Fibroblast of skin of left quadriceps (primary cell): ENCODE measurements at places on chromosomes 16 and 17.

DNA sequence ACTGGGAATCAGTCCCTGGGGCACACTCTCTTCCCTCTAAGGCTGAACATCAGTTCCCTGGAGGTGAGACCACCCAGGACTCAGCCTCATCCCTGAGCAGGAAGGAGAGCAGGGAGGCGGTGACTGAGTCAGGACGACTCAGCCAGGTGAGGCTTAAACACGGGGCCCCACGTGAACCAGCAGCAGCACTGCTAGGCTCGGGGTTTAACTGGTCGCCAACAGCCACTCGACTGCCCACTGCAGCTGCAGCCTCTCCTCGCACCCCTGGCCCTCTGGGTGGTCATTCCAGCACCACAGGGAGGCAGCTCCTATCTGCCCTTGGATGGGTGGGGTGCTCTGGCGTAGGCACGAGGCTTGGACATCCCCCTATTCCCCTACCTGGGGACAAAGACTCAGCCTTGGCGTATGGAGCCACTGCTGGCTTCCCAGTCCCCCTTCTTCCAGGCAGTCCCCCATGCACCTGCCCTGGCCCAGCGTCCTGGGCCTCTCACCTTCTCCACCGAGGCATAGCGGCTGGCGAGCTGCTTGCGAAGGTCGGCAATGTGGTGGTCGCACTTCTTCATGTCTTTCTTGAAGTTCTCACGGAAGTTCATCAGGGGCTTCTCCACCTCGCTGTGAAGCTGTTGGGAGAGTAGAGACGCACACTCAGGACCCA lies 21.2 kb upstream of the RCVRN start:
- no peak for DNase-seq

GRCh38 chr16:89826531-89827382 lies 1.5 kb upstream of the SPIRE2 start:
- no peak for DNase-seq

DNA sequence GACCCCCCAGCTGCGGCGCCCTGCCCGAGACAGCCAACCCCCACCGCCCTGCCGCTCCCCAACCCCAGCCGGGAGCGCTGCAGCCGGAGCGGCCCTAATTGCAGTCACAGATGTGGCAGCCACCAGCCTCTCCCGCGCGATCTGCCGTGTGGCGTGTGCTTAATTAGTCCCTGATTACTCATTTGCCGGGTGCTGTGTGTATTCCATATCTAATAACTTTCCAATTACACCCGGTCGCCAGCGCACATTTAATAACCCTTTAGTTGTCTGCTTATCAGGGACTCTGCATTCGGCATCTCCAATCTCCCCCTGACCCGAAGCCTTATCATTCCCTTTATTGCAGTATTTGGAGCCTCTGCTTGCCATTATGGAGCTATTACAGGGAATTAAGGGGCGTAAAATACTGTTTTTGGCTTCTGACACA lies 236.7 kb upstream of the CIBAR2 start:
- no peak for DNase-seq

DNA sequence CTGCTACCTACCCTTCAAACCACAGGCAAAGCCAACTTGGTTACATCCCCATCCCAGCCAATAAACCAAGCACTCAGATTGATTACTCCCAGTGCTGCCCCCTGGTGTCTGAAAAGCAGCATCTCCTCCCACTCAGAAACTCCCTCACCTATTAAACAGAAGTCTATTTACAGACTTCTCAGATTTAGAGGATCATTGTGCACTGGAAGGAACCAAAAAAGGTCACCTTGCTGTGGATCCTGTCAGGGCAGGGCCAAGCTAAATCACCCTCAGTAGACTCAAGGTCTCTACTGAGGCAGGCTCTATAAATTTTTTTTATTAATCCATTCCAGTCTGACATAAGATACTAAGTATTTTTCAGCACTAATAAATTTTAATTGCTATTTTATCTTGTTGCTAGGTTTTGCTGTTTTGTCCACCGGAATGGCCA lies 17.6 kb downstream of the HIGD1B start:
- DNase-seq = peak; percentile 61

GRCh38 chr17:78019976-78020716 lies 61.6 kb downstream of the TNRC6C start:
- DNase-seq = no peak

GRCh38 chr16:47413041-47413440 lies 47.8 kb downstream of the ITFG1 start:
- DNase-seq = no peak

- DNase-seq = no peak
Measured at GRCh38 chr17:42065201-42065600, 14.8 kb upstream of the C17orf113 start.

- DNase-seq = no peak
Measured at GRCh38 chr17:4006745-4007211, 42.5 kb upstream of the ATP2A3 start.

DNA sequence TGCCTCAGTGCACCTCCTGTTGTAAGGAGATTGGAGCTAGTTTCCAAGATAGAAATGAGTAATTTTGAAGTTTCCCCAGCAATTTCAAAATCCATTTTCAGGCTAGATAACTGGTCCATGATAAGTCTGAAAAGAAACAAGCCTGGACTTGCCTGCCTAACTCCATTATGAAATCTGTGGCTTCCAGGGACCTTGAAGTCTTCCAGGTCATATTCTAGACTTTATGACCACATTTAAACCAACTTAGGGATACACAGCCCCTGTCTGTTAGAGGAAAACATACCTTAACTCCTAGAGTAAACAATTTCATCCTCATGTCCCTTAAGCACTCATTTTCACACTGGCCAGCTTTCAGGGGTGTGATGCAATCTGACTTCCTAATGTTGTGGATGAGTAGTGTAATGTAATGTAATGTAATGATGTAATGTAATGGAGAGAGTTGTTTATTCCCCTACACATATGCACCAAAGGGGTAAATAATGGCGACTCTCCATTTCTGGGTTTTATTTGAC lies 96.7 kb upstream of the FAM20A start:
- DNase-seq = peak; percentile 73

DNA sequence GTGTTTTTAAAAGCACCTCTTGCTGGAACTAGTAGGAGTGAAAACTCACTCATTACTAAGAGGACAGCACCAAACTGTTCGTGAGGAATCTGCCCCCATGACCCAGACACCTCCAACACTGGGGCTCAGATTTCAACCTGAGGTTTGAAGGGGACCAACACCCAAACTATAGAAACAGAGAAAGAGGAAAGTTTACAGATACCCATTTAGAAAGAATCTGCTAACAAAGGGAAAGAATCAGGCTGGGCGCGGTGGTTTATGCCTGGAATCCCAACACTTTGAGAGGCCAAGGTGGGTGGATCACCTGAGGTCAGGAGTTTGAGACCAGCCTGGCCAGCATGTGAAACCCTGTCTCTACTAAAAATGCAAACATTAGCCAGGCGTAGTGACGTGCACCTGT lies 3.4 kb upstream of the CSNK1D start:
- DNase-seq = no peak

GRCh38 chr17:40547079-40547784 lies 18.0 kb downstream of the CCR7 start:
- DNase-seq = no peak

GRCh38 chr16:59645194-59645593 lies 911.1 kb upstream of the GOT2 start:
- DNase-seq = no peak

GRCh38 chr17:50219342-50219741 lies 17.9 kb upstream of the COL1A1 start:
- DNase-seq = peak; percentile 84

- peak; percentile 12 for DNase-seq
Measured at GRCh38 chr17:13510062-13510461, 91.7 kb downstream of the HS3ST3A1 start.

- DNase-seq = no peak
Measured at GRCh38 chr16:67719778-67720144, 645 bp upstream of the GFOD2 start.

- DNase-seq = no peak
Measured at GRCh38 chr16:88387941-88388627, 5.3 kb downstream of the ZNF469 start.

GRCh38 chr16:4262303-4262835 lies 10.5 kb downstream of the TFAP4 start:
- DNase-seq = no peak

GRCh38 chr16:10741844-10742243 lies 1.8 kb upstream of the NUBP1 start:
- no peak for DNase-seq

- no peak for DNase-seq
Measured at GRCh38 chr16:48607056-48607825, 2.7 kb downstream of the N4BP1 start.

DNA sequence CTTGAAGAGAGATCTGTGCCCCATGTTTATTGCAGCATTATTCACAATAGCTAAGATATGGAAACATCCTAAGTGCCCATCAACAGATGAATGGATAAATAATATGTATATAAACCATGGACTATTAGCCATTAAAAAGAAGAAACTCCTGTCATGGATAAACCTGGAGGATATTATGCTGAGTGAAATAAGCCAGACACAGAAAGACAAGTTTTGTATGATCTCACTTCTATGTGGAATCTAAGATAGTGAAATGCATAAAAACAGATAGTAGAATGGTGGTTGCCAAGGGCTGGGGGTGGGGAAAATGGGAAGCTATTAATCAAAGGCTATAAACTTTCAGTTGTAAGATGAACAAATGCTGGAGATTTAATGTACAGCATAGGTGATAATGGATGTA lies 19.9 kb upstream of the HEATR6 start:
- no peak for DNase-seq

DNA sequence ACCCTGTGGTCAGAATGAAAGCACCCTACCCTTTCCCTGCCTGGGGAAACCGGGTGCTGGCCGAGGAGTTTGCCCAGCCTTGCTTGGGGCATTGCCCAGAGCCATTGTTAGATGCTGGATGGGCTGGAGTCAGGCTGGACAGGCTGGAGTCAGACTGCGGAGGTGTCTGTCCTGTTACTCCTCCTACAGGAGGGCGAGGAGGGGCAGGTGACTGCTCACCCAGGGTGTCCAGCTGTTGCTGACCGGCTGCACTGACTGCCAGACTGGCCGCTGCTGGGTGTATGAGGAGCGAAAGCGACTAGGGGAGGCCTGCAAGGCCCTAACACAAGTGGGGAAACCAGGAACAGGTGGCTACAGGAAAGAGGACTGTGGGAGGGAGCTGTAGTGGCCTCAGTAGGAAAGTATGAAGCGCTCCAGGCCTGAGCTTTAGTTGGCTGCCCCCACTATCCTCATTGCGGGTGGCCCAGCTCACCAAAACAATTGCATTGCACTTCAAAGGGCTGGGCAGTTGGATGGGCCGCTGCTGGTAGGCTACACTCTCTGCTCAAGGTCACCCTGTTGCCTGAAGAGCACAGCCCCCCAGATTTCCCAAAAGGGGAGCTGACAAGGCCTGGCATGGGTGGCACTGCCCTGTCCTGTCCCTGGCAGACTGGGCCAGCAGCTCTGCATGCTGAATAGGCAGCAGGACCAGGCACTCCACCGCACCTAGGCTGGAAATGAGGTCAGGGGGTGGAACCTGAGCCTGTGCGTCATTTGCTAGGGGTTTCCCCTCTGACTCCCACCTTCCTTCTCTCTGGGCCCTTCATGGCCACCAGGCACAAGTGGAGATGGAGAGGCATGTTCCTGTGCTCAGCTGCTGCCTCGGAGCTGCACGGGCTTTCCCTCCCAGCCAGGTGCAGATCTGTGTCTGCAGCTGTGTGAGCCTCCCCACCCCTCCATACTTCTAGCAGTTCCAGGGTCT lies 18.4 kb downstream of the LDHD start:
- DNase-seq = no peak

DNA sequence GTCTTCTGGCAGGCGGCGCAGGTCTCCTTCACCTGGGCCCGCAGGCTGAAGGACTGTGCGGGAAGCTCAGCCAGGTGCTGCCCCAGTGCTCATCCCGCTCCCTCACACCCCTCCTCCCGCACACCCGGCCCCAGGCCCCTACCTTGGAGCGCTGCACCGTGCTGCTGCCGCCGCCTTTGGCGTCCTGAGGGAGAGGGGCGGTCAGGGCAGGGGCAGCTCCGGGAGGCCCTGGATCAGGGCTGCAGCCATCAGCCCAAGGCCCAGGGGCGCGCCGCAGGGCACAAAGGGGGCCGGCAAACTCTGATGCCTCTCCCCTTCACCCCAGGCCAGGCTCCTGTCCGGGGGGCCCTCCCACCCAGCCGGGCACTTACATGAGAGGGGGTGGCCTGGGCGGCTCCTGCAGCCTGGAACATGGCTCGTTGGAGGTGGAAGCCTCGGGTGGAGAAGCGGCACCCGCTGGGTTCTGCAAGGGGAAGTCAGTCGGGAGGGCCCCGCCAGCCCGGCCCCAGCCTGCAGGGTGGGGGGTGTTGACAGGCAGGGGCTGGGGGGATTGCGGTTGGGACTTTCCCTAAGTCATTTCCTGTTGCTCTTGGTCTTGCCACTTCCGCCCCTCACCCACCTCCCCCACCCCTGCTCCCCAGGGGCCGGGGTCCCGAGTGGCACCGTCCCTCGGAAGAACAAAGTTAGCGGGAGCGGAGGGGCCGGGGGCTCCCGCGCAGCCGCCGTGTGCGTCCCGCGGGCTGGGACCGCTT lies 863 bp downstream of the LIMD2 start:
- no peak for DNase-seq

GRCh38 chr16:1299868-1300203 lies 9.6 kb upstream of the UBE2I start:
- no peak for DNase-seq

DNA sequence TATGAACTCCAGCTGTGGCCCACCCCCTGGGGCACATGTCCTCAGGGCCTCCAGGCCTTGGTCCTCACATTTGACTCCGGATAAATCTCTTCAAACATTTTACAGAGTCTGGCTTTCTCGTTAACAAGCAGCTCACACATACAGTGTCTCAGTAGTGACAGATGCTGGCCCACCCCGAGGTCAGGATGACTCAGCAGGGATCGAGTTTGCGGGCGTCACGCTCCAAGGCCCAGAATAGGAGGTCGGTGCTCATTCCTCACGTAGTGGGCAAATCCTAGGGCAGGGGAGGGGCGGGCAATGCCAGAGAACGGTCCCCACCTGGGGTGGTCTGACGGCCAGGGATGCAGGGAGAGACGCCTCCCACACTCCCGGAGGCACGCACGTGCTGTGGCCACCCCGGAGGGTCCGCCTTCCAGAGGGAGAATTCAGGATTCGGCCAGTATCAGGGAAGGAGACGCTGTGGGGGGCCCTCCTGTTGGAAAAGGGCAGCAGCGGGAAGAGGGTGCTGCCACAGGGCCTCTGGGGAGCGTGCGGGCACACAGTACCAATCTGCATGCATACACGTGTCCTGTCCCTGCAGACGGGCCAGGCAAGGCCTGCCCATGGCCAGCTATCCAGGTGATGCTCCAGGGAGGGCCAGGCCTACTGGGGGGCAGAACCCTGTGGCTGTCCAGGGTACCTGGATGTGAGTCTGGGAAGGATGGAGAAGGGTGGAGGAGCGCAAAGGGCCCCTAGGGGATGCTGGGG lies 8.6 kb downstream of the SLC7A5 start:
- DNase-seq = no peak

GRCh38 chr17:57293077-57293476 lies 36.8 kb downstream of the MSI2 start:
- no peak for DNase-seq
